ENCODE measurements at places on chromosomes 11 and 22. TPM values are rescaled to one million over a fixed set of nuclear protein-coding genes. Genes with fewer than 3 reads are reported as not detected.

- no peak for DNase-seq
Measured at GRCh38 chr11:124817036-124817435, 16.8 kb upstream of the MSANTD2 start.

- DNase-seq, result peak; percentile 13
Measured at GRCh38 chr11:13277768-13278608, at the start of gene BMAL1. BMAL1 (plus strand) TSS chr11:13277790; CDS start chr11:13354309, 76,519 bp downstream.

GRCh38 chr22:19923914-19924513, 17.6 kb upstream of the COMT start:
- no peak for DNase-seq

GRCh38 chr11:128854841-128855240, 12.3 kb downstream of the KCNJ1 start:
- no peak for DNase-seq

- peak; percentile 53 for DNase-seq
Measured at GRCh38 chr11:85182441-85183387, 444.4 kb downstream of the DLG2 start.

DNA sequence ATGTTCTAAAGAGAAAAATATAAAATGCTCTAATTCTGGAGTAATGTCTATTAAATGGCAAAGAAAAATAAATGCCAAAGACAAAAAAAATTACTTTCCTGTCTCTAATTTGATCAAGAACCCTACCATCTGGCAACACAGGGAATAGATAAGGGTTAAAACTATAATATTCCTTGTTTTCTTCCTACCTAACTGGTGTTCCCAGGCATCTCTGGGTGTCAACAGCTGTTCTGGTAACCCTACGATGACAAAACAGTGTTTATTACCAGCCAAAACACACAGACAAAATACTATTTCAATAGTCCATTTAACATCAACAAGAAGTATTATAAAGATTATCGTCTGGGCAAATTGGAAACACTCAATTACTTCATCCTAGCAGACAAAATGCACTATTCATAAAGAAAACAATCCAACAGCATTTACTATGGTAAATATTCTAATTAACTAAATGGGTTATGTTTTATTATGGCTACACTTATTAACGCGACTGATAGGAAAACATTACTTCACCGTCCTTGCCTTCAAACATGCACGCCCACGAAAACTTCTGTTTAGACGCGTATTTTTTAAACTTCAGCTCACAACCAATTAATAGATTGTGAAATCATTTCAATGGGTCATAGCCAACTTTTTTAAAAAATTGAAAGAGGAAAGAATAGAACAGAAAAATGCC, 50.6 kb downstream of the LGR4 start:
- DNase-seq, result no peak

DNA sequence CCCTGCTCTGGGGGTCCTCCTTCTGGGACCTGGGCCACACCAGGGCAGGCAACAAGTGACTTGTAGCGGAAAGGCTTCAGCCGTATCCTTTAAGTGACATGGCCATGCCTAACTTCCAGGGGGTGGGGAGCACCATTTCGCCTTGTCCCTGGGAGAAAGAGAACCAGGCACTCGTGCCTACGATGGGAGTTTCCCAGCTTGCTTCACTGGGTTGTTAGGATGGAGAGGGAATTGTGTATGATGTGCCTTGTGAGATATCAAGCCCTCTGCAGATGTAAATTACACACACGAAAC, 151.4 kb downstream of the CACNA1I start:
- DNase-seq, result no peak

GRCh38 chr22:39475337-39475736, 18.5 kb downstream of the MGAT3 start:
- no peak for DNase-seq

GRCh38 chr22:44385296-44385610, 72.5 kb upstream of the SHISAL1 start:
- DNase-seq, result no peak

GRCh38 chr22:36765943-36766450, 9.9 kb downstream of the IFT27 start:
- DNase-seq, result peak; percentile 14

- peak; percentile 41 for DNase-seq
Measured at GRCh38 chr22:35838855-35839576, 121.3 kb downstream of the APOL5 start.

GRCh38 chr11:122207505-122207904, 91.5 kb upstream of the BLID start:
- no peak for DNase-seq

IFITM10 gene
- total RNA-seq, result 2.9 TPM

TRIM49 gene
- not detected for total RNA-seq

CAVIN3 gene
- total RNA-seq, result not detected

GLYAT gene
- total RNA-seq, result not detected

RAB30 gene
- 26.8 TPM for total RNA-seq

NFAM1 gene
- not detected for total RNA-seq

MEI1 gene
- total RNA-seq, result 2.7 TPM
